Stimulated activated CD4-positive, alpha-beta T cell treated with anti-CD3 and anti-CD28 coated beads, Interleukin-1b, Interleukin-23, amount 100 ng/mL, for 1 hour (primary cell): ENCODE measurements at places on chromosomes 12 and 14.

GRCh38 chr12:76264611-76265012, 83.6 kb downstream of the BBS10 start:
- DNase-seq: no peak

- no peak for DNase-seq
Measured at GRCh38 chr14:91241863-91242262, 2.6 kb downstream of the GPR68 start.

DNA sequence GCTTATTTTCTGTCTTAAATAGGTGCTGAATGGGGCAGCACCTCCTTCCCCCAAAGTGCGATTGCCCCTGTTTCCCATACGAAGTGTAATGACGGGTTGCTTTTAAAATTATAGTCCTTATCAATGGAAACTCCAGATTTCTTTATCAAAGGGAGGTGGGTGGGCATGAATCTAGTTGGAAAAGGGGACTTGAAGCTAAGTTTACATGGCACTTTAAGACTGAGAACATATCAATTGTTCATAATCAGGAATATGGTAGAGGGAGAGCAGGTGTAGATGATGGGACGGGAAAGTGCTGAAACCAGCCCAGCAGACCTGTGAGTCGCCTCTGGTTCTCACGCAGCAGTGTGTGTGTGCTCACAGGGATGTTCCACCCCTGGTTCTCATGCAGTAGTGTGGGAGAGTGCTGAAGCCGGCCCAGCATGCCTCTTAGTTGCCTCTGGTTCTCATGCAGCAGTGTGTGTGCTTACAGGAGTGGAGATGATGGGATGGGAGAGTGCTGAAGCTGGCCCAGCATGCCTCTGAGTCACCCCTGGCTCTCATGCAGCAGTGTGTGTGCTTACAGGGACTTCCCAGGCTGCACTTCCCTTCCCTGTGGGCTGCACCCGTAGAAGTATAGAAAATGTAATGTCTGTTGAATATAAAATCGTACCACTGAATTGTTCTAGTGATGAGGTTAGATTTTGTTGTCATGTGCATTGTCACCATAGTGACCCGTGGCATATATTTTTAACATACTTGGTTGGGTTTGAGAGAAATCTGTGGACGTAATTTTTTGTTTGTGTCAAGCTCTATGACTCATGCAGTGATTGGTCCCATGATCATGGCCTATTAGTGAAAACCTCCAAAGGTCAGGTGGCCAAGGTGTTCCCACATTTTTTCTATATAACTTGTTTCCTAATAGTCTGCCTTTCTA, 51.6 kb downstream of the GPATCH2L start:
- DNase-seq: no peak

GRCh38 chr12:39736406-39736805, 116.8 kb upstream of the ABCD2 start:
- DNase-seq: no peak

DNA sequence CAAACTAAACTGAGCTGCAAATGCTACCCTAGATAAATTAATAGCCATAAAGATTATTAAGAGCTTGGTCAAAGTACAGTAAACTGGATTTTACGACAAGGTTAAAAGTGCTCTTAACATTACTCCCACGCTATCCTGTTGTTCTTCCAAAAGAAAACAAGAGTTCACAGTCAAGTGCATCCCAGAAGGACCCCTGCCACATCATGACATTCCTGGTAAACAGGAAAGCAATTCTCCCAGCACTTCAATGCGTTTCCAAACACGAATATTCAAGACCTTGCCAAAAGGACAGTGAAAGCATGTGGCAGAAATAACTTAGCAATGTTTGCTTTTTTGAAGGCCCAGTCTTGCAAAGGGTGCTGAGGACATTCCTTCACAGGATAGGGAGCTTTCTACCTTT, 11.2 kb downstream of the SPRING1 start:
- DNase-seq: no peak

DNA sequence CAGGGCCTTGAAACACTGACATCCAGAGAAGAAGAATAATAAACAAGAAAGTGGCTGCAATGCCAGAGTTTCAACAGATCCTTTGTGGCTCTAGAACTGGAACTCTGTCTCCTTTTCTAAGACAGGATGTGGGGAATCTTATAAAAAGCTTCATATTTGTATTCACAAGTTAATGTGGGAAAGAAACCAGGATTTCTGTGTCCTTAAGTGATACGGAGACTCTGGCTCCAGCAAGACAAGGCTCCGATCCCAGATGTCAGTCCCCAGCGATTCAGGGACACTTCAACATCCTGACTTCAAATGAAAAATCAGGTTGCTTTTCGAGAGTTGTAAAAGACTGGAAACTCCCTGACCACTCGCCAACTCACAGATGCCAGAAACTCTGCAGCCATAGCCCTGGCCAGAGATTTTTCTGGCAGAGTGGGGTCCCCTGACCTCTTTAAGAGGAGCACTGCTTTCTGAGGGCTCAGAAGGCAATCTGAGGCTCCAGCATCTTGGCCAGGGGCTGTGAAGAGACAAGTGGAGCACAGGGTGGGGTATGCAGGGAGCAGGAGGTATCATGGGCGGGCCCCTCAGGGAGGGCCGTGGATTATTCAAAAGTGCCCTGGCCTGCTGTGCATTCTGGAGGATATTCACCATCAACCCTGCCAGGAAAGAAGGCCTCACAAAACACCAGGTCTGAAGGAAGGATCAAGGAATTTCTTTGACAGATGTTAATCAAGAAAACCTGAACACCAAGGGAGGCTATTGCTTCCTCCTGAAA, 53.3 kb downstream of the TMX1 start:
- no peak for DNase-seq

DNA sequence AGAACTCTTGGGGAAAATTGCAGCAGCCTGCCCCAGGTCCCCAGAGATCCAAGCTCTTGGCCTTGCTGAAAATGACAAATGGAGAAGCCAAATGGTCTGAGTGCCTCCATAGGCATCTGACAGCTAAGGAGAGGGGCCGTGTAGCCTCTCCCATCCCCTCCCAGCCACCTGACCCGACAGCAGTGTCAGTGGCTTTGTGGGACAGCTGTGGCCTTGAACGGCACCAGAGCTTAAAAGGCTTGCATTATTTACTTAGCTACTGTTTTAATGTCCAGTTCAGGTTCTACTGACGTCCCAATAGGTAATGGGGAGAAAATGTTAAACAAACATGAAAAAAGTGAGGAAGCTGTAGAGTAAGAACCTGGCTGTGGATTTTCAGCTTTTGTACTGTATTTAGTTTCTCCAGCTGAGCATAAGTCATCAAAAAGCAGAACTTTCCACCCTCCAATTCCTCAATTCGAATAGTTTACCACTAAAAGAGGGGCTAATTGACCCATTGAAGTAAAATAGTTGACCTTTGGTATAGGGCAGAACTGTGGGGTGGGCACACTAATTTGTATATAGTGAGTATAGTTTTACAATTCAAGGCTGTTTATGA, 50.0 kb downstream of the FOS start:
- DNase-seq: no peak

DNA sequence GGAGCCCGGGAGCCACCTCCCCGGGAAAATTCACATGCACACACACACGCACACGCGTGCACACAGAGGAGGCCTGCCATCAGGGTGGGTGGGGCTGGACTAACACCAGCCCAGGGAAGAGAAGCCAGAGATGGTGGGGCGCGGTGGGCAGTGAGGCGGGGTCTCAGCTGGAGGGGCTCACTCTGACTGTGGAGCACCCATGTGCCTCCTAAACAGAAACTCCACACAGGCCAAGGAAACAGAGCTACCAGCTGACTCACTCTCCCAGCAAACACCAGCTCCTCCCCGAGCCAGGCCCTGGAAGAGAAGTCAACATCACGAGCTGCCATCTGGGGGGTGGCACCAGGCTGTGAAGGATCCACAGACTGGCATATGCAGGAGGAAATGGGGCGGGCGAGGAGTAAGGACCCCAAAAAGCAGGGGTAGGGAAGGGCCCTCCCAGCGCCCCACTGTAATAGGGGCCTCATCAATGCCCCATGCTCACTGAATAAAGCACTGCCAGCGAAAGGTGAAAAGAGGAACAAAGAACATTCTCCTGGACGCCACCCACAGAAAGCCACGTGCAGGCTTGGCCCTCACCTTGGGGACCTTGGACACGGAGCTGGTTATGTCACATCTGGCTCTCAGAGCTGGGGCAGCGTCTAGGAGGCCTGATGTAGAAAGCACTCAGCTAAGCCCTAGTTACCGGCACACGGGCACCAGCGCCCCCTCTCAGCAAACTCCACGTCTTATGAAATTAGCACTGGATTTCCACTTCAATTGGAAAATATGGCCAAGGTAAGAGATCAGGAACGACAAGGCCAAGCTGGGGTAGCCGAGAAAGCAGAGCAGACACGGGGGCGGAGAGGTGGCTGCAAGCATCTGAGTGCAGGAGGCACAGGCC, 8.4 kb upstream of the INF2 start:
- no peak for DNase-seq

- no peak for DNase-seq
Measured at GRCh38 chr14:104634886-104635570, 30.5 kb upstream of the TMEM179 start.

- no peak for DNase-seq
Measured at GRCh38 chr12:132610866-132611602, 652 bp upstream of the LRCOL1 start.

DNA sequence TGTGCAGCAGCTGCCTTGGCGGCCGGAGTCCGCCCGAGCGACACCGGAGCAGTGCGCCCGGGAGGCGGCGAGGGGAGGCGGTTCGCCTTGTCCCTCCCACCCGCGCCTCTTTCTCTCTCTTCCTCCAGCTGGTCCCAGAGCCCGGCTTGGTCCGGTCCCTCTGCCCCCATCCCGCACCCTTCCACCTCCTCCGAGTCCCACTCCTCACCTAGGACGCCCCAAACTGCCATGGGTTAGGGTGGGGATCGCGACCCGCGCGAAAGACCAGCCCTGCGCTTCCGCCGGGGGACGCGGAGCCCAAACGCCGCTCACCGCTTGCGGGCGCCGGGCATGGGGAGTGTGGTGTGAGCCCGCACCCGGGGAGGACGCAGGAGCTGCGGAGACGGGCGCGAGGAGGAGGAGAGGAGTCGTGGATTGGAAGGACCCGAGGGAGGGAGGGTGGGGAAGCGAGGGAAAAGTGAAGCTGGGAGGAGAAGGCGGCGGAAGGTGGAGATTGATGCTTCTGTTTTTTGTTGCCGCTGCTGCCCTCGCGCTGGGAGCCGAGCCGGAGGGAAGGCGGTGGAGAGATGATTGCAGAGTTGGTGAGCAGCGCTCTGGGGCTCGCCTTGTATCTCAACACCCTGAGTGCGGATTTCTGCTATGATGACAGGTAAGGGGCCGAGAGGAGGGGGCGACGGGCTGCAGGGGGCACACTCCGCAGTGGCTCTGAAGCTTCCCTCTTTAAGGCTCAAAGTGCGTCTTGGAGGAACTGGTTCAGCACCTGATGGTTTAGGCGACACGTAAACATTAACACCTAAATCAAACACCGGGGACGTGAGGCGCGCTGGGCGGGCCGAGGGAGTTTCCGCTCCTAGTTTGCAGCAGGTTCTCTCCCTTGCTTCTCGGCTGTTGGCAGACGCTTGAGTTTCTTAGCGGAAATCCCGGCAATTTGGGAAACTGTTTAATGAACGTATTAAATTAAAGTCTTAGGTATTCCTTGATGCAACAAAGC, 610 bp downstream of the TMTC2 start:
- DNase-seq: no peak

DNA sequence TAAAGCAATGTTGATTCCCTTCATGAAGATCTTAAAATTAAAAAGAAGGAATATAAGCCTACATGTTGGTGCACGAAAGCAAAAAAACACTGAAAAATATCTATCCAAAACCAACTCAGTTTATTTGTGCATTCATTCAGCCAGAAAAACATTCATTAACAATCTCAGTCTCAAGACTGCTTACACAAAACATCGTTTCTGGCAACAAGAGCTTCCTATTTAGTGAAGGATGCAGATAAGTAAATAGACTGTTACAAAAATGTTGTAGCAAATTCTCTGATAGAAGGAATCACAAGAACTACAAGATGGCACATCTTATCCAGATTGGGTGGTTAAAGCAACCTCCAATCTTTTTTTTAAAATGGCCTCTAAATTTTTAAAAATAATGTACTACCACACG, 69.7 kb upstream of the DCN start:
- DNase-seq: no peak

DNA sequence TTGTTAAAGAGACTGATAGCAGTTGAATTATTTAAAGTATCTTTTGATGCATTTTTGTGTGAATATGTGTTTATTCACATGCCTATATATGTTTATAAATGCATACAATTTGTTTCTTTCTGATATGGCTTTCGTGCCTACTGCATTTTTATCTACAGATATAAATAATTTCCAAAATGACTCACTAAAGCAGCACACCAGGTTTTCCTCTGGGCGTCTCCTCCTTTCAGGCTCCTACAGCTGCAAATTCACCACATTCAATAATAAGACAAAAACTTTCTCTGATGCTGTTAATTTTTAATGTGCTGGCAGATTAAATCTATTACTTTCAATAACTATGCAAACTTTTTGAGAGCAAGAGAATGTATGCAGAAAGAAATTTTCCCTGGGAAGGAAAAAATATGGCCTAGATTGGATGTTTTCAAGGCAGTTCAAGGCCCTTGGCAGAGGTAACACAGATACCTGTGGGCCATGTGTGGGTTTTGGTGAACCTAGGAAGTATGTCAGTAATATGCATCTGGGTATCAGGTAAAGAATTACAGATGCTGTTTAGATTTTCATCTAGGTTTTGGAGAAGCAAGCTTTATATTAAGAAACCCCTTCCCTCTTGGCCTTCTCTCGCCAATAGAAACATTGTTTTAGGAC, 381.8 kb downstream of the EGLN3 start:
- no peak for DNase-seq

DNA sequence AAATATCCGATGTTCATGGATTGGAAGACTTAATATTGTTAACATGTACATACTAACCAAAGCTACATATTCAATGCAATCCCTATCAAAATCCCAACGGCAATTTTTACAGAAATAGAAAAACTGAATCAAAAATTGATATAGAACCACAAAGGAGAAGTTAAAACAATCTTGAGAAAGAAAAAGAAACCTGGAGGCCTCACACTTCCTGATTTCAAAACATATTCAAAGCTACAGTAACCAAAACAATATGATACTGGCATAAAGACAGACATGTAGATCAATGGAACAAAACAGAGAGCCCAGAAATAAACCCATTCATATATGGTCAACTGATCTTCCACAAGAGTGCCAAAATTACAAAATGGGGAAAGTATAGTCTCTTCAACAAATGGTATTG, 5.4 kb upstream of the PELI2 start:
- no peak for DNase-seq
